ENCODE measurements at places on chromosomes 7 and 10. TPM values are rescaled to one million over a fixed set of nuclear protein-coding genes. Genes with fewer than 3 reads are reported as not detected.
A peak's percentile ranks its signal among the peaks of the same experiment; 100 is the strongest.

FOXP2 gene
- not detected for total RNA-seq

RELN gene
- total RNA-seq, result not detected

GRCh38 chr7:80785961-80786536 lies 132.8 kb downstream of the SEMA3C start:
- DNase-seq, result no peak

DNA sequence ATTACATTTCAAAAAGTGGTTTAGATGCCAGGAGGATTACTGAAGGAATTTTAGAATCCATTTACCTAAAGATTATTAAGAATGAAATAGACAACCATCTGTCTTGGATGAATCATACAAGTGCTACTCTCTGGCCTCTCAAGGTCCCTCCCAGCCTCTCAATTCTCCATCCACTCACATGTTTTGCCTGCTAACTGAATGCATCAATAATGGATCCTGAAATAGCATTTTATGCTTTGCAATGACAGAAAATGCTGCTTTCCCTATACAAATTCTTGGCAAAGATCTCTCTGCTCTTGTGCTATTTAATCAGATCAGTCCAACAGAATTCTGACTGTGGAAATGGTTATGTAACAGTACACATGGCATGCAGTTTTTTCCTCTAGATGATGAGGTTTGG lies 68.1 kb downstream of the HBP1 start:
- no peak for DNase-seq

- DNase-seq, result no peak
Measured at GRCh38 chr7:17546592-17546991, 248.1 kb downstream of the AHR start.

- no peak for DNase-seq
Measured at GRCh38 chr7:39667341-39667923, 44.1 kb downstream of the RALA start.

- DNase-seq, result peak; percentile 49
Measured at GRCh38 chr10:110324805-110325280, 20.1 kb upstream of the SMNDC1 start.
